CD4-positive, alpha-beta T cell treated with Interleukin-10 for 1 hour (primary cell): ENCODE measurements at places on chromosomes 7 and 10.

- DNase-seq, result no peak
Measured at GRCh38 chr10:58776568-58777318, 264.1 kb downstream of the BICC1 start.

- DNase-seq, result peak; percentile 29
Measured at GRCh38 chr10:90787393-90788198, 70.2 kb downstream of the HTR7 start.

- DNase-seq, result no peak
Measured at GRCh38 chr10:14047431-14047830, 283.3 kb downstream of the FRMD4A start.

- DNase-seq, result no peak
Measured at GRCh38 chr7:68406480-68406879, 1191.8 kb upstream of the AUTS2 start.

DNA sequence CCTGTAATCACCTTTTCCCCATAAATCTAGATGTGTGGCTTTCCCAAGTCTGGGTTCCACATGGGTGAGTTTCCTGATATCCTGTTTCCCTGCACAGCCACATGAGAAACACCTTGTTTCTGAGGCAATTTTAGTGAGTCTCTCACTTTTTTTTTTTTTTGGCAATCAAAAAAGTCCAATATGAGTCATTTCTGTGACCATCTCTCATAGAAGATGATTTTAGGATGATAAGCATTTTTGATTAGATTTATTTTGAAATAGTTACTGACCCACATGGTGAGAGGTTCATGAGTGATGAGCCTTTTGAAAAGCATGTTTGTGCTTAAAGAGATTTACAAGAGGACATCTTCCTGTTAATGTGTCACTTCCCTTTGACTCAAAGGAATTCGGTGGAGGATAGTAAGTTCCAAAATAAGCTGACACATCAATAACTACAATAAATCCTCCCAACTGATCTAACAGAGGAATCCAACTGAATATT lies 464.0 kb downstream of the INHBA start:
- no peak for DNase-seq

- DNase-seq, result no peak
Measured at GRCh38 chr10:102280397-102281101, 35.2 kb downstream of the GBF1 start.

DNA sequence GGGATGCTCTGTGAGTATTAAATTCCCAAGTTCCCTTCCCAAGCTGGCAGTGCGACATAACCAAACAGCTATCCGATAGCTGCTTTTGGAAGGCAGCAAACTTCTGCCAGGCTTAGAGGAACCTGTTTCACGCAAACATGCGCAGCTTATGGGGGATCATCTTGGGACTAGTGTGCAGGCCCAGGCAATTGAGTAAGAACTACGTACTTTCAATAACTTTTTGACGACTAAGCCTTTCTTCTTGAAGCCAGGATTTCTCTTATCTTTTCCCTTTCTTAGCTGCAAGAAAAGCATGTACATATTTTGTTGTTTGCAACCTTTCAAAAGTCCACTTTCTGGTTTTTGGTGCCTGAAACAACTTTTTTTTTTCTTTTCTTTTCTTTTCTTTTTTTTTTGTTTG lies 28.7 kb upstream of the SEPHS1 start:
- no peak for DNase-seq

GRCh38 chr7:28029051-28029450 lies 151.5 kb downstream of the JAZF1 start:
- DNase-seq, result no peak

DNA sequence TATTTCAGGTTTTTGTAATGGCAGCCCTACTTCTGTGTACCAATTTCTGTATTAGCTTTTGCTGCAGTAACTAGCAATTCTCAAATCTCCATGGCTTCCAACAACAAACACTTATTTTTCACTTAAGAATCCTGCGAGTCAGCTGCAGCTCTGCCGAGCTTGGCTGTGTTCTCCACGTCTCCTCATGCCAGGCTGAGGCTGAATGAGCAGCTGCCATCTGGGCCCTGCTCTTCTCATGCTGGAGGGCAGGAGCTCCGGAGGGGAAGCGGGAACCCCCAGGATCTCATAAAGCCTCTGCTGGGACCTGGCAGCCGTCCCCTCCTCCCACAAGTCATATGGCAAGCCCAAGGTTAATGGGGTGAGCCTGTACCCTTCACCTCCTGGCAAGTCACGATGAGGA lies 591.1 kb downstream of the SDK1 start:
- no peak for DNase-seq

- DNase-seq, result peak; percentile 16
Measured at GRCh38 chr10:87546210-87546609, 41.5 kb downstream of the MINPP1 start.

- no peak for DNase-seq
Measured at GRCh38 chr10:31071232-31072005, 39.8 kb upstream of the ZNF438 start.

GRCh38 chr7:101740981-101741725 lies 76.3 kb upstream of the CUX1 start:
- DNase-seq, result peak; percentile 8

- DNase-seq, result no peak
Measured at GRCh38 chr7:157405914-157406810, 69.4 kb downstream of the DNAJB6 start.

- peak; percentile 19 for DNase-seq
Measured at GRCh38 chr10:13158401-13158800, 3.0 kb upstream of the MCM10 start.

DNA sequence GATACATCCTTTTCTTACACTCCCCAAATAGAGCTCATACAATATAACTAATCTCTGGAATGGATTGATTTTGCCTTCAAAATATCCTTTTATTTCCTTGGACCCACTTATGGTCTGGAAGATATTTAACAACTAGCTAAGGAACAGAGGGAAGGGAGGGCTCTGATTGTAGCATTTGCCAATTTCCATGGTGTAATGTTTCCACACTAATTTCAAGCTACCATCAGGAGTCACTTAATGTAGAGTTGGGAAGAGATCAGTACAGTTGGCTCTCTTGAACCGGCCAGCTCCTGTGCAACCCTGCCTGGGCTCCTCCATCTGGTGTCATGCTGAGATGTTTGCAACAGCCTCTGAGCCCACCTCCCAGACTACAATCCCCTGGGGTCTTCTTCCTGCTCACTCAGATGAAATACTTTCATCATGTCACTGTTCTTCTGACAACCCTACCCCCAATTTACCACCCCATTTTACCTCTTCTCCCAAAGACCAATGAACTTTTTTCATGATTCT lies 8.0 kb upstream of the IL6 start:
- DNase-seq, result no peak

- peak; percentile 29 for DNase-seq
Measured at GRCh38 chr7:99409192-99409572, 413 bp downstream of the BUD31 start.

DNA sequence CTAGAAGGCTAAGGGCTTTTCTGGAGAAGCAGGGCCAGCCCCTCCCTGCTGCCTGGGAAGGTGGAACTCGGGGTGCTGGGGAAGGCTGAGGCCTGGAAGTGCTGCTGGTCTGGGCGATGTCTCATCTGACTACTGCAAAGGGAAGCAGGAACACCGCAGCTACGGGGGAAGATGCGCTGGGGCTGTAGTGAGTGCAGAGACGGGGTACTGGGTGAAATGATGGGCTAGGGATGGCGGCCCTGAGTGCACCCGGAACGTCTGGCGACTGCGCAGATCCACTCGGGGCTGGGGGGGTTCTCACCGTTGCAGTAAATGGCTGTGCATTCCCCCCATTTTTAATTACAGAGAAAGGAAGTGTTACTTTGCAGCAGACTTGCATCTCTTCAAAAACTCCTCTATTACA lies 195.4 kb upstream of the ADARB2 start:
- DNase-seq, result no peak

- DNase-seq, result no peak
Measured at GRCh38 chr10:71126432-71126831, 85.9 kb upstream of the UNC5B start.

DNA sequence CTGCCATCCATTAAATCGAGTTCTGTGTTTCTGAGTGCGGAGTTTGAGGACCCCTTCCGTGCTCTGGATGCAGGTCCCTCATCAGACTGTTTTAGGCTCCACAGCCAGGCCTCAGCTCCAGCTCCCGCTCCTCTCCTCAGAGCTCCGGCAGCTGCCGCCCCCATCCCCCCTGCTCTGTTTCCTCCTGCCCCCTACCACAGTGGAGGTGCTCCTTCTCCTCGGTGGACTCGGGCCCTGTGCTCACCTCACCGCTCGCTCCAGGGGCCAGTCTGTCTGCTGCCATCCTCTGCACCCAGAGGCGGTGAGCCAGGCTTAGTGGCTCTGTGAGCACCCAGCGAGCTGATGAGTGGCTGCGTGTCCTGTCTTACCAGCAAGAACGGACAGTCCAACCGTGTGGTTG lies 21.4 kb upstream of the PRKAR1B start:
- DNase-seq, result no peak

- no peak for DNase-seq
Measured at GRCh38 chr7:121005996-121006584, 17.6 kb downstream of the CPED1 start.

DNA sequence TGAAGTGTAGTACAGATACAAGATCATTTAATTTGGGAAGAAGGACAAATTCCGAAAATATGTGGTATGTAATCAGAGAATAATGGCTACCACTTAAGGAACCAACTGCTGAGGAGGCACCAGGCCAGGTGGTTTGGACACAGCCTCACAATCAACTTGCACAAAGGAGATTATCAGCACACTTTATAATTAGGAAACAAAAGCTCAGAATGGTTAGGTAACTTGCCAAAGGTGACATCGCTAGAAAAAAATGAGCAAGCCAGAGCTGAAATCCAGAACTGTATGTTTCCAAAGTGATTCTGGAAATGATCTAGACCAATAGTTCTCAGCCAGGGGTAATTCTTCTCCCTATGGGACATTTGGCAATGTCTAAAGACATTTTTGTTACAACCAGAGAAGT lies 36.6 kb downstream of the ERCC6 start:
- no peak for DNase-seq

DNA sequence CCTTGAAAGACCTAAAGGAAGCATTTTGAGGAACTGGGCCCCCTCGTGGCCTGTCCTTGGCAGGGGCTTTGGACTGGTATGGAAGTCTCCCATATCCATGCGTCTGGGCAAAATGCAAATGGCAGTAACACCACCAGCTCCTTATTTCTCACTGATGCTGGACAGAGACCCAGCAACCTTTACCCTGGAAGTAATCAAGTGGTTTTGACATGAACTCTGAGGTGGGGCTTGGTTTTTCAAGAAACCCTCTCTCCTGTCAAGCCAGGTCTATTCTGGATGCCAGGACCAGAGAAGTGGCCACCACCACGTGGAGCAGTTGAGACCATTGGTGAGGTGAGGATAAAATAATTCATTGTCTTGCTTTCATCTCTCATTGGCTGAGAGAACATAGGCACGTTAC lies 84.4 kb downstream of the OTUD1 start:
- DNase-seq, result no peak

DNA sequence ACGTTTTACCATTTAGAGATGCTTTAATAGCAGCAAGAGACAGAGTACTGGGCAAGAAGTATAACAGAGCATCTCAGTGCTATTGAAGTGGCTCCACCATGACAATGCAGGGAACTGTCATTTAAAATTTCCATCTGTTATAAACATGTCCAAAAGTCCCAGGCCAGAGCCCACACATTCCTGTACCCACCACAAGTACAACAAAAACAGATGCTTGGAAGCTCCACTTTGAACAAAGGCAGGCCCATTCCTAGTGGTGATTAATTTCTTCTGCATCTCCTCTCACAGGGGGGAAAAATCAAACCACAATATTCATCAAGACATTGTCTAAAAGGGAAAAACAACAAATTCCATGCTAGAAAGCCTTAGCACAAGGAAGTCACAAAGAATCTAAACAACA lies 627.9 kb downstream of the PARD3 start:
- DNase-seq, result no peak

DNA sequence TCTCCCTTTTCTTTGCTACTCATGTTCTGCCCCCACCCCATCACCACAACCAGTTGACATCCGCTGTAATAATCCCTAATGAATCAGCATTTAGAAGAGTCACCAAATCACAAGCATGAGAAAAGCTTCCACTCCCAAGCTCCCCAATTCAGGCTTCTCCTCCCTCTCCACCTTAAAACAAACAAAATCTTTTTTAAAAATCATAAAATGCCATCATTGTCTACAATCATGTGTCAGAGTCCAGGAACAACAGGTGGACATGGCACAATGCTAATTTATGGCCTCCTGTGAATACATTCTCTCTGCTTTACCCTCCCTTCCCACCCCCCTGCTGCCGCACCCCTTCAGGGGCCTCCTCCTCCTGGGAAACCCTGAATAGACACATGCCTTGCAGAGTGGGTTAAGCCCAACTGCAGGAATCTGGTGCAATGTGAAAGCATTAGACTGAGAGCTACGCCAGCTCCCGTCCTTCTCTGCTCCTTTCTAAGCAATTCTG lies 3.7 kb downstream of the LRRC4 start:
- no peak for DNase-seq

GRCh38 chr10:110919349-110919931 lies at the start of gene SHOC2:
SHOC2 (plus strand) TSS chr10:110919604; CDS start chr10:110964359, 44,755 bp downstream.
- DNase-seq, result peak; percentile 100

DNA sequence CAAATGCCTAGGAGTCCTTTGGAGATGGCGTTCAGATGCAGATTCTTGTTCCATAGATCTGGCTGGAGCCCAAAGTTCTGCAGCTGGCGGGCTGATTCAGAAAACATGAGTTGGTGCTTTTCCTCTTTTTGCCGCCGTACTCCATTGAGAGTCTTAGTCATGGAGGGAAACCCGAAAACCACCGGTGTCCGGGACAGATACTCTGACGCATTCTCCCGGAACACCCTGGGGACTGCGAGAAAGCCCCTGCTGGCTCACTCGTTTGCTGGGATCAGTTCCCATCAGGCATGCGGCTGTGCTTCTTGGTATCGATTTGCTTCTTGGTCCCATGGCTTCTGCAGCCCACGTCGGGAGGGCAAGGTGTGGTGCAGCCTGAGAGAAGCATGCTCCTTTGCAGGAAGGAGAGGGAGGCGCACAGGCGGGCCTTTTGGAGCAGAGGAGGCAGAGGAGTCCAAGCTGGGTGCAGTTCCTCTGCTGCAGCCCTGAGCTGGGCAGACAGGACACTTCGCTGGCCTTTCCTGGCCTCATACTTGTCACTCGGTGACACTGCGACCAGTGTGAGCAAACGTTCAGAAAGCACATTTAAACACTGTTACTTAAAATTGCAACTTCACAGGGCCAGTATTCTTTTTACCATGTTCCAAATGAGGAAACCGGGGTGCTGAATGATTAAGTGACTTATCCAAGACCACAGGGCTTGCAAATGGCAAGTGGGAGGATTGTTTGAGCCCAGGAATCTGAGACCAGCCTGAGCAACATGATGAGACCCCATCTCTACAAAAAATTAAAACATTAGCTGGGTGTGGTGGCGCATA lies 30.6 kb upstream of the PFKFB3 start:
- peak; percentile 33 for DNase-seq

- no peak for DNase-seq
Measured at GRCh38 chr10:84370283-84370682, 41.9 kb downstream of the CCSER2 start.

GRCh38 chr7:148702876-148703670 lies 4.4 kb downstream of the CUL1 start:
- DNase-seq, result no peak
